ENCODE measurements at places on chromosomes 11 and 22.

DNA sequence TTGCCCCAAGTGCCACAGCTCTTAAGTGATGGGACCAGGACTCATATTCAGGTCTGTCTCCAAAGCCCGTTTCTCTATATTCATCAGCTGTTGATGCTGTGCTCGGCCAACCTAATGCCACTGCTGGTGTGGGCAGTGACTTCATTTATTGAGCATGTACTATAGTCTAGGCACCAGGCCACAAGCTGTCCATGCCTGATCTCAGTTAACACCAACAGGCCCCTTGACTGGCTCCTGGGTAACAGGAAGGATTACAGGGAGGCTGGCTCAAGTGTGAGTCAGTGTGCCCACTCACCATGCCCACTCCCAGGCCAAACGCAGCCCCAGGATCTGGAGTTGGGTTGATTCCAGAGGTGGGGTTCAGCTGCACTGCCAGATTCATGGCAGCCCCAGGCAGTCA, 8.6 kb upstream of the CRYBB2 start:
- no peak for DNase-seq

DNA sequence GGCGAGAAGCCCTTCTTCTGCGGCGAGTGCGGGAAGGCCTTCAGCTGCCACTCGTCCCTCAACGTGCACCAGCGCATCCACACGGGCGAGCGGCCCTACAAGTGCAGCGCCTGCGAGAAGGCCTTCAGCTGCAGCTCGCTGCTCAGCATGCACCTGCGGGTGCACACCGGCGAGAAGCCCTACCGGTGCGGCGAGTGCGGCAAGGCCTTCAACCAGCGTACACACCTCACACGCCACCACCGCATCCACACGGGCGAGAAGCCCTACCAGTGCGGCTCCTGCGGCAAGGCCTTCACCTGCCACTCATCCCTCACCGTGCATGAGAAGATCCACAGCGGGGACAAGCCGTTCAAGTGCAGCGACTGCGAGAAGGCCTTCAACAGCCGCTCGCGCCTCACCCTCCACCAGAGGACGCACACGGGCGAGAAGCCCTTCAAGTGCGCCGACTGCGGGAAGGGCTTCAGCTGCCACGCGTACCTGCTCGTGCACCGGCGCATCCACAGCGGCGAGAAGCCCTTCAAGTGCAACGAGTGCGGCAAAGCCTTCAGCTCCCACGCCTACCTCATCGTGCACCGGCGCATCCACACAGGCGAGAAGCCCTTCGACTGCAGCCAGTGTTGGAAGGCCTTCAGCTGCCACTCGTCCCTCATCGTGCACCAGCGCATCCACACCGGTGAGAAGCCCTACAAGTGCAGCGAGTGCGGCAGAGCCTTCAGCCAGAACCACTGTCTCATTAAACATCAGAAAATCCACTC, 12.2 kb downstream of the ZNF74 start:
- no peak for DNase-seq

GRCh38 chr11:133503236-133503635, 29.1 kb downstream of the OPCML start:
- DNase-seq, result no peak

DNA sequence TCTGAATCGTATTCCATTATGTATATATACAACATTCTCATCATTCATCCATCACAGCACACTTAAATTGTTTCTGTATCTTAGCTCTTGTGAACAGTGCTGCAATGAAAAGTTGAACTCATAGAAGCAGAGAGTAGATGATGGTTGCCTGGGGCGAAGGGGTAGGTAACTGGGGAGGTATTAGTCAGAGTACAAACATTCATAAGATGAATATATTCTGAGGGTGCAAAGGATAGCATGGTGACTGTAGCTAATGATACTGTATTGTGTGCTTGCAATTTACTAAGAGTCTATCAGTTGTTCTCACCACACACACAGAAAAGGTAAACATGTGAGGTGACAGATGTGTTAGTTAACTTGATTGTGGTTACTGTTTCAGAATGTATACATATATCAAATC, 12.6 kb upstream of the RFPL2 start:
- no peak for DNase-seq

- DNase-seq, result no peak
Measured at GRCh38 chr11:46719543-46720218, 668 bp downstream of the F2 start.

DNA sequence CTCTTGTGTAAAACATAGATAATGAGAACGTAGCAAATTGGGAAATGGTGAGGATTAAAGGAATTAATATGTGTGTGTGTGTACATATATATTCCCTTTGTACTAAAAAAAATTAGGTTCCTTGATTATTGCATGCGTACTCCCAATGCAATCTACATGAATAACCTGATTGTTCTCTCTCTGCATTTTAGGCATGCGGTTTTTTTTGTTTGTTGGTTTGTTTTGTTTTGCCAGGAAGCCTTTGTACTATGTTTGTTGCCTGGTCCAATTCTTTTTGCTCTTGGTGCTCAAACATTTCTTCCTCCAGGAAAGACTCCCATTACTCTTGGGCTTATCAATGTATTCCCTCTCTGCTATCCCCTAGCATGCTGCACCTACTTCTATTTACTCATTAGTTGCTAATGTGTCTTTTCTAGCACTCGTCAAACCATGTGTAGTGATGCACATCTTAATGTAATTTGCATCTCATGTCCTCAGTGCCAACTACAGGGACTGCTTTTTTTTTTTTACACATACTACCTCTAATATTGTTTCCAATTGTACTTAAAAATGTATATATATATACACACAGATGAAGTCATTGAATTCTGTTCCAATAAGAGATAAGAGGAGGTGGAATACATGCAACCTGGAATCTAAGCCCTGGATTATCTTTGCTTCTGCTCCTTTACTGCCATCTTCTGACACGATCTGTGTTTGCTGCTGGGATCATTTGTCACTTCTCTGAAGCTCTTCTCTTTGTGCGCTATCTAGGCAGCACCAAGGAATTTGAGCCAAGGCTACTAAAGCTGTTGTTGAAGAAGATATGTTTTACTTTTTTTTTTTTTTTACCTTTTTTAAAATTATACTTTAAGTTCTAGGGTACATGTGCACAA, 197.2 kb upstream of the ANO3 start:
- no peak for DNase-seq

GRCh38 chr11:7609521-7609920, 63.8 kb downstream of the CYB5R2 start:
- no peak for DNase-seq

DNA sequence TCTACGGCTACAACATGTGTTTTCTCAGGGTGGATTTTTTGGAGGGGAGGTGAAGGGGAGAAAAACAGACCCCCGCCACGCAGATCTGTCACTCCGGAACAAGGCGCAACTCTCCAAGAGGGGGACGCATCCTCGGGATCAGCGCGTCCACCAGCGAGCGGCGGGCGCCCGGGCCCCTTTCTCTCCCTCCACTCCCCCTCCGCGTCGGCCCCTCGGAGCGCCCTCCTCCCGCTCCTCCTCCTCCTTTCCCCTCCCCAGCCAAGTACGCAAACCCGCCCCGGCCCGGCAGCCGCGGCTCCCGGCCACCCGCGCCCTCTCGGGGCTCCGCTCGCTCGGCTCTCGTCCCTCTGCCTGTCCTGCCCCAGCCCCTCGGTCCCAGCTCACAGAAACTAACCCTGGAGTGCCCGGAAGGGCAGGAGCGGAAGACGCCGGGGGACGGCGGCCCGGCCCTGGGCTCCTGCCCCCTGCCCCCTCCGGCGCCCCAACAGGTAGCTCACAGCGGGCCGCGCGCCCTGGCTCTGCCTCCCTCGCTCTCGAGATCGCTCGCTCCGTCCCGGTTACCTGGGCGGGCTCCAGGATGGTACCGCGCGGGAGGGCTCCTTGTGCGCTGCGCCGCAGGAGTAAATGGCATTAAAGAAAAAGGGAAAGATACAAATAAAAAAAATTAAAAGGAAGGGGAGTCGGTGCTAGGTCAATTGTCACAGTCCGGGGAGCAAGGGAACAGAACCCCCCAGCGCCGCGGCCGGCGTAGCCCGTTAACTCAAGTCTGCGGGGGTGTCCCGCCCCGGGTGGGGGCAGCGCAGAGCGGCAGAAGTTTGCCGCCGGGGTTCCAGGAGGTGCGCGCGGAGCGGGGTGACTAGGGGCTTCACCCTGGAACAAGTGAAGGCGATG, 131.4 kb upstream of the C11orf58 start:
- no peak for DNase-seq

- no peak for DNase-seq
Measured at GRCh38 chr22:36022162-36022561, 6.5 kb downstream of the RBFOX2 start.

DNA sequence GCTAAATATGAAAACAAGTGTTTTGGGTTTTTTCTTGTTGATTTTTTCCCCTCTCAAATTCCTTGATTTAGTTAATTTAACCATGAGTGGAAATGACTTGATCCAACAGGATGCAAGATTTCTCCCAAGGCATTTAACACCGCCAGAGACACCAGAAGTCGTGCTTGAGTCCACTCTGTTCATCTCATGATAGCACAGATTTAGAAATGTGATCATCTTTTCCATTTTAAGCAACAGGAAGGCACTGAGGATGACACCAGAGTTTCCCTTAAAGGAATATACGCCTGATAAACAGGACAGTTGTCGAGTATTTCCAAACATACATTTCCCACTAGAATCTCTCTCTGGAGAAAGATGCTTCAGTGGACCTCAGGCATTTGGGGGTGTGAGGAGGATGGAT, 318.7 kb downstream of the CADM1 start:
- DNase-seq, result no peak

GRCh38 chr22:29012101-29012433, 49.6 kb downstream of the C22orf31 start:
- DNase-seq, result no peak

GRCh38 chr11:29214833-29215232, 802.0 kb downstream of the KCNA4 start:
- no peak for DNase-seq

GRCh38 chr11:92159931-92160330, 64.7 kb upstream of the FAT3 start:
- no peak for DNase-seq

DNA sequence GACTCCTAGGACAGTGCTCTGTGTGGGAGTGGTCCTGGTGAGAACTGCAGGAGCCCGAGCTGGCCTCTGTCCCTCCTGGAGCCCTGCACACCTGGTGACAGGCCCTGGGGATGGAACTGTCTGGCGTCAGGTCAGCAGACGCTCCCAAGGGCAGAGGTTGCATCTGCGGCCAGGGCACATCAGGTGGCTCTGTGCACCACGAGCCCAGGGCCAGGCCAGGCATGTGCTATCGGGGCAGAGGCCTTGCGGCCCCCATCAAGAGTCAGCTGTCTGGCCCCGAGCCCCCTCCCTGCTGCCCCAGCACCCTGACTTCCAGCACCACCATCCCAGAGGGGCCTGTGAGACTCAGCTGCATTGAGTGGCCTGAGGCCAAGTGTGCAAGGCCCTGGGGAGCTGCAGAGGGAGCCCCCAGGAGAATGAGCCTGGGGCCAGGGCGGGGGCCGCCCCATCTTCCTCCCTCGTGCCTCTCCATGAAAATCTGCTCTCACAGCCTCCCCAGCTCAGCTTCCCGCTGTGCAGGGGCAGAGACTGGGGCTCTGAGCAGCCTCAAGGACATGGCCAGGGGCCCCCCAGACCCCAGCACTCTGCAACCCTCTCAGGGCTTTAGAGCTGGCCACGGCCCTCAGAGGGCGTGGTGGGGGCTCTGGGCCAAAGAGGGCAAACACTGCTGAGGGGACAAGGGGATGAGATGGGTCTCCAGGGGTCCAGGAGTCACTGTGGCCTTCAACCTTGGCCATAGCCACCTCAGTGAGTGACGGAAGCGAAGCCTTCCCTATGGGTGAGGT, 56.4 kb downstream of the RTL6 start:
- no peak for DNase-seq

DNA sequence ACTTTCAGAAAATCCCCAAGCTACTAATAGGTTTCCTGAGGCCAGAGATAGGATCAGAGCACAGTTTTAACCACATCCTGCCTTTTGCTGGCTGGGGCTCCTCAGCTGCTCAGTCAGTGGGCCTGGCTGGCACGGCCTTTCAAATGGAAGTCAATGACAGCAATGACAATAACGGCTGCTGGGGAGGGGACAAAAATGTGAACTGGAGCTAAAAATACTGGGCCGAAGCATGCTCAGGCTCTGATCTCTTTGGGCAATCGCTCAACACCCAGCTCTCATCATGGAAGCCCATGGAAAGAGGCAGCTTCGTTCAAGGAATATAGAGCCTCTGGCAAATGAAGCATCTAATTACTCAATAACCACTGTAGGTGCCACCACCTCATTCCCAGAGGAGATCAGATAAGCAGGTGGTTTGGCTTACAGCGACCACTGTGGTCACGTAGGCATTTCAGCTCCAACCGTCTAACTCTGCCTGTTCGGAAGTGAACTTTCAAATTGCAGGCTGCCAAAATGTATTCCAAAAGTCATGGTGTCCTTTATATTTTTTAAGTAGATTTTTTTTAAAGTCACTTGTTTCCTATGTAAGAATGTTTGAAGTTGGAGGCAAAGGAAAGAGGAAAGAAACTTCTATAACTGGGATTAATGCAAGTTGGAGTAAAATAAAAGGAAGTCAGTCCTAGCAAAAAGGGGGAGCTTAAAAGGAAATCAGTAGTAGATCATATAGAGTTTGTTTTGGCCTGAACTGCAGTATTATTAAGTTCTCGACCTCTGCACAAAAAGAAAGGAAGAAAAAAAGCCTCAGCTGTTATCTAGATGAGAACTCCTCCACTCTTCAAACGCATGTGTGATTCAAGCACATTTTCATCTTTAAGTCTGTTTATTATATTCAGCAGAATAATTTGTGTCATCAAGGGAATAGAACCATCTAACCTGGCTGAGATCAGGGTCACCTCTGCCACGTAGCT, 14.1 kb downstream of the WT1 start:
- DNase-seq, result peak; percentile 45

DNA sequence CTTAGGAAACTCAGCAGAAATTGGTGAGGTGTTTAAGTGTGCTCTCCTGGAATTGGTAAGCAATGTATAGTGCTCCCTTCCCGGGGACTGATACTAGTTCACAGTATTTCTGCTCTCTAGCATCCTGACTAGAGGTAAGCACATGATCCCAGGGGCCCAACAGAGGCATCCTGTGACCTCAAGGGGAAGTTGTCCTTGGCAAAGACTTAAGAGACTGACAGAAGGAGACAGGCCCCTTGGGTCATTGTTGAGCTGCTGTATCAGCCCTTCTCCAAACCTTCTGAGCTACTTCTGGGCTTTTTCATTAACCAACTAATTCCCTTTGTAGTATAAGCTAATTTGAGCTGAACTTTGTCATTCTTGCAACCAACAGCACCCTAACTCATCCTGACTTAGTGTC, 4.3 kb upstream of the TBC1D22A start:
- DNase-seq, result no peak

GRCh38 chr11:57085611-57086010, 96.1 kb upstream of the LRRC55 start:
- no peak for DNase-seq

Data from activated CD4-positive, alpha-beta T cell treated with anti-CD3 and anti-CD28 coated beads for 48 hours (primary cell).